GM12878 (cell line): ENCODE measurements at places on chromosomes 5 and 9. TPM values are rescaled to one million over a fixed set of nuclear protein-coding genes. Genes with fewer than 3 reads are reported as not detected.

- H3K4me3 ChIP-seq, result no peak overlapping the region
- H3K27me3 ChIP-seq, result no peaks in the 10 kb centered on the region
- H3K4me1 ChIP-seq, result no peaks in the 10 kb centered on the region
- no peak overlapping the region for H3K27ac ChIP-seq
- H3K36me3 ChIP-seq, result no peaks in the 10 kb centered on the region
- DNase-seq, result no peak
These were observed 111.9 kb downstream of the FEM1C start for GRCh38 chr5:115432691-115433090.

- H3K27ac ChIP-seq, result no peak overlapping the region
- H3K36me3 ChIP-seq, result peaks cover 5% of the 10 kb centered on the region
- H3K4me1 ChIP-seq, result no peaks in the 10 kb centered on the region
- H3K4me3 ChIP-seq, result no peak overlapping the region
- DNase-seq, result no peak
- no peaks in the 10 kb centered on the region for H3K27me3 ChIP-seq
These were observed 51.4 kb downstream of the SMARCA2 start for GRCh38 chr9:2066312-2067273.

Gene LMAN2
- total RNA-seq, result 117 and 121 TPM in 2 replicates

Gene NUTM2F
- total RNA-seq, result not detected in 2 replicates

Gene WWC1
- 5.3 and 5.9 TPM in 2 replicates for total RNA-seq

Gene TSLP
- total RNA-seq, result not detected in 2 replicates

Gene TAF11L10
- not detected in 2 replicates for total RNA-seq
